ENCODE measurements at places on chromosomes 12 and 14.

DNA sequence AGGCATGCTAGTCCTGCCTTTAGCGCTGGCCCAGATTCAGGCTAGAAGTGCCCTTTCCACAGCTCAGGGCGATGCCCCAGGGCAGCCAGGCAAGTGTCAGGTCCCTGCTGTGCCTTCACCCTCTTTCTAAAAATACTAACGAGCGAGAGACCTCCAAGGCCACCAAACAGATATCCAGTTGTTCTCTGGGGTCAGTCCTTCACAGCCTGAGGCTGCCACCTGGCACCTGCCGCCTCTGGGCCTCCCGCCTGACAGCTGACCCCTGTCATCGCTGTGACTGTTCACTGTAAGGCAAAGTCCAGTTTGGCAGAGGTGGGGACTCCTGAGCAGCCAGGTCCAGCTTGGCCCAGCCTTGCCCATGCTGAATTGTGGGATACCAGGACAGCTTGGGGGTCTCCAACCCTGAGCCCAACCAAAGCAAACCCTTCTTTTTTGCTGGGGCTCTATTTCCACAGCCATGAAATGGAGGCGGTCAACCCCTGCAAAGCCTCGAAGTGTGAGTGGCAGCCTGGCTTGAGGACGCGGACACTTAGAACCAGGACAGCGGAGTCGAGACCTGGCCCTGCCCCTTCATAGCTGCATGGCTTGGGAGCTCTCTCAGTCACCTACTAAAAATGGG, 79.9 kb downstream of the NINJ2 start:
- DNase-seq, result no peak

GRCh38 chr12:1204581-1205121, 213.6 kb downstream of the ERC1 start:
- DNase-seq, result no peak

- DNase-seq, result no peak
These were observed at the start of gene PTPRB for GRCh38 chr12:70637303-70638085. Gene PTPRB (minus strand): TSS chr12:70637429. CDS start chr12:70637395, 34 bp downstream.

GRCh38 chr14:100620255-100621100, 33.3 kb upstream of the BEGAIN start:
- no peak for DNase-seq

DNA sequence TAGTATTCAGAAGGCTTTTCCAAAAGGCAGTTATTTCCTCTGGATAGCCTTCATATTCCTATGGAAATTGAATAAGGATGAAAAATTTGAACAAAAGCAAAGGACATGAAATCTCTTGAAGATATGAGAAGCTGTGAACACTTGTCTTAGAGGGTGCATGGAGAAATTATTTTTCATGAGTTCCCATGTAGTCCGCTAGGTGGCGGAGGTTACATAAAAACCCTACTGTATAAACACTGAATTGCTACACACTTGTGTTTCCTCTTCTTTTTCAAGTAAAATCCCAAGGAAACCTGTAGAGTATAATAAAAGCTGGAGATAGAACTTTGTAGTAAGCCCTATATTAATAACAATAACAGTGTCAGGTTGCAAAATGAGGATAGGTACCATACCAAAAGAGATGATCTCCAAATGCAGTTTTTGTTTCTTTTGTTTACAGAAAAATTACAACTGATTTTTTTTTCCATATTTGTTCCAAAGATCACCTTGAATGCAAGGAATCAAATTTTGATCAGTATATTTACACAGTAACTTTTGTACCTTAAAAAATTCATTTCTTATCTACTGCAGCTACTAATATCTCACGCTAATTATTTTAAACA, 37.8 kb upstream of the OR4E1 start:
- peak; percentile 3 for DNase-seq

- DNase-seq, result no peak
These were observed 5.1 kb downstream of the SDS start for GRCh38 chr12:113398346-113399290.

- no peak for DNase-seq
These were observed 331.4 kb downstream of the BCAT1 start for GRCh38 chr12:24617471-24617870.

- DNase-seq, result peak; percentile 89
These were observed 54.6 kb downstream of the NCOR2 start for GRCh38 chr12:124512667-124513296.

DNA sequence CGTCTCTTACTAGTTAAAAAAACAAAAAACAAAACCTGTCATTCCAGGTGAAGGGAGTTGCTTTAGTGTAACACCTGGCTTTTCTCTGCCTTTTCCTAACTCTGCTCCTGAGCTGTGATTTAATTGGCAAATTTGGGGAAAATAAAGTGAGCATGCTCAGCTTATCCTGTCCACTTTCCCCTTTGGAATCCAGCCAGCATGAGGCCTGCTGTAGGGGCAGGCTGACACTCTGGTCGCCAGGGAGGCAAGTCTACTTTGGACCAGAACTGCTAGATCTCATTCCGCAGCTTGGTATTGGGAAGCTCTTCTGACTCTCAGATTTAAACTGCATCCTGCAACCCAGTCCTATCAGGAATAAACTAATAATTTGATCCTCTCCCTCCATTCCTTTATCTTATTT, 30.1 kb downstream of the CDKN1B start:
- DNase-seq, result no peak

DNA sequence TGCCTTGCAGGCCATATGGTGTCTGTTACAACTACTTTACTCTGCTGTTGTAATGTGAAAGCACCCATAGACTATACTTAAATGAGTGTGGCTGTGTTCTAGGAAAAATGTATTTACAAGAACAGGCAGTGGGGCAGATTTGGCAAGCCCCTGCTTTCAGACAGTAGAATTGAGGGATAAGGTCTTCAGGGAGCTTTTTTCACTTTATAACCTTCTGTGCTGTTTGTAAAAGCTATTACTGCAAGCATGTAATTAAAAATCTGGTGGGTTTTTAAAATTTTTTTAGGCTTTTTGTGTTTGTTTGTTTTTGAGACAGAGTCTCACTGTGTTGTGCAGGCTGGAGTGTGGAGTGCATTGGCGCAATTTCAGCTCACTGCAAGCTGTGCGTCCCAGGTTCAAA, 73.9 kb downstream of the VEZT start:
- DNase-seq, result no peak

- peak; percentile 17 for DNase-seq
These were observed 10.2 kb downstream of the ARHGAP5 start for GRCh38 chr14:32087173-32087861.

DNA sequence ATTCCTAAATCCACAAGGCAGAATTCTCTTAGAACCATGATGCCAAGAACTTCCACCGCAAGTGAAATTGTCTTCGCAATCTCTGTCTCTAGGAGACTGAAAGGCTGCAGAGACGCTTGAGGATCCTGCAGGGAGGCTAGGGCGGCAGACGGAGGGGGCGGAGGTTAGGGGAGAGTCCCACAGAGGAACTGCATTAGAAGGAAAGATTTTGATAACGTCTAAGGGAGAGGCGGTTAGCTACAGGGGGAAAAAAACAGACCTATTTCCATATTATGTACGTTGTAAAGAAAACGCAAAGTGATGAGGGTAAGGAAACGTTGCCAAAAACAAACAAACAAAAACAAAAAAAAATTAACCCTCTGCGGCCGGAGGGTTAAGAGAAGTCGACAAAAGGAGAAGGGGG, 595 bp downstream of the KLHL28 start:
- DNase-seq, result no peak

DNA sequence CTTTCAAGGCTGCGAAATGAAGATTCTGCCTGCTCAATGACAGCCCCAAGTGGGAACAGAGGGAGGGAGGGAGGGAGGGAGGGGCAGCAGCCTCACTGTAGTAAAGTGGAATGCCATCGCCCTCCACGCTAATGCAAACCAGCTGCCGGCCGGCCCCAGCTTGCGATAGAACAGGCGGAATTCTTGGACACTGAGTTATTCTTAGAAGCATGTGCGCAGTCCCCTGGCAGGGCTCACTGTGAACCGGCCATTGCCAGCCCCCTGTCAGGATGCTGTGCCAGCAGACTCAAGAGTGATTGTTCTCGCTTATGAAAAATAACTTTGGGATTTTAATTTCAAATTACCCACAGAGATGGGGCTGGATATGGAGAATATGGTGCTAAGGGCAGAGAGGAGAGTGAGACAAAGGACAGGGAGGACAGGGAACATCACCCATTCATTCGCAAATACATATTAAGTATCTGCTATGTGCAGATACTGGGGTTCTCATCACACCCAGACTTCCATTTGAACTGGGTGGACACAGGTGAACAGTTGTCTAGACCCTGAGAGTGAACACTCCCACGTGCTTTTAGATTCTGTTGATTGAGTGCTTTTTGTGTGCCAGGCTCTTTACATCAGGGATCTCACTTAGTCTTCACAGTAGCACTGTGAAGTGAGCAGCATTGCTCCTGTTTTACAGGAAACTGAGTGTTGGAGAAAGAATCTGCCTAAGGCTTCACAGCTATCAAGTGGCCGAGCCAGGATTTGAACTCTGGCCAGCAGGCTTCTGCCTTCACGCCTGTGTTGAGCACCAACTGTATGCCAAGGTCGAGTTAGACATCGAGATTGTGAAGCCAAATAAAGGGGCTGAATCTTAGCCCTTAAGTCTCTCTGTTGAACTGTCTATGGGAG, 192.9 kb downstream of the C12orf75 start:
- DNase-seq, result peak; percentile 86

GRCh38 chr12:47799357-47799955, 20.2 kb downstream of the HDAC7 start:
- no peak for DNase-seq

DNA sequence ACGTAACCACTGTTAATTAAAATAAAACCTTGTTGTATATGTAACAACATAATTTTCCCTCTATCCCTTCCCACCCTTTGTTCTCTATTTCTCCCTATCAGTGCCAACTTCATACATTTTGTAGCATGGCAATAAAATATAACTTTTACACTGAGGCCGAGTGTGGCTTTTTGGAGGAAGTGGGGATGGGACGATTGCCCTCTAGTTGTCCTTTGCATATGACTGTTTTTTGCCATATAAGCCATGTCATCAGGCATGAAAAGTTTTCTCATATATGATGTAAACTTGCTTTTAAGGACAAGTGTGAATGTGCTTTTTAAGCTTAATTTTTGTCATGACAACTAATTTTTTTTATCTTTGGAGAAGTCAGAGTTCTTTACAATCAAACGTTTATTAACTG, 6.2 kb upstream of the CCT2 start:
- no peak for DNase-seq

DNA sequence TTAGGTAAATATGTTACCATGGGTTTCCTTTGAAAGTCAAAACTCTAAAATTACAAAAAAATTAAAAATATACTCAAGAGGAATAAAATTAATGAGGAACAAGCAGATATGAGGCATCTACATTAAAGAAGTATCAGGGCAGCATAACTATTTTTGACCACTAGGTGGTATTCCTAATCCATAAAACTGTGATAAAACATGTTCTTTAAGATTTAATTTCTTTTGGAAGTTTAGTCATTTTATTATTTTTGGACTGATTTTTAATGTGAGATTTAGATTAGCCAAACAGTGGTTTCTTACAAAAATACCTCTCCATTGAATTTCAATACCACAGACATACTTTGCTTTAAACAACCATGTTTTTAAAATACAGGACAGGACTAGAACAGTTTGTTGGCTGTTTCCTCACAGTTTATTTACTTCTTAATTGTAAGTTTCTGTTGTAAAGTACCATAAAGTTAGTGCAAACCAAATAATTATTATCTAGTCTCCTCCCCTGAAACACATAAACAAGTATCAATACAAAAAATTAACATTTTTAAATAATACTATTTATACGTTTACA, 49.8 kb downstream of the NTS start:
- peak; percentile 6 for DNase-seq

DNA sequence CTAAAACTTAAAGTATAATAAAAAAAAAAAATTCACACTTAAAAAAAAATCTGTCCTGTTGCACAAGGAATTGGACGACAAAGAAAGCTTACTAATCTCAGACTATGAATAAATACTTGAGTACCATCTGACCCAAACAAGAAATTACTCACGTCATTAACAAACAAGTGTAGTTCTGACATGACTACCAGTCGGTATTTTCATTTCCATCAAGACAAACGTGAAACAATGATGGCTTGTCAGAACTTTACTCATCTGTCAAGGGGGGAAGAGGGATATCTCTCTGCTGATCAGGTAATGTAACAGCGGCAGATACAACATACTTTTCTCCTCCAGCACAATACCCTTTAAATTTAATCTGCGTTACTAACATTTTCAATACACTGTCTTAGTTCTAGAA, 78.3 kb downstream of the CDK17 start:
- DNase-seq, result no peak

GRCh38 chr14:89613260-89614008, 196.4 kb upstream of the FOXN3 start:
- DNase-seq, result no peak

DNA sequence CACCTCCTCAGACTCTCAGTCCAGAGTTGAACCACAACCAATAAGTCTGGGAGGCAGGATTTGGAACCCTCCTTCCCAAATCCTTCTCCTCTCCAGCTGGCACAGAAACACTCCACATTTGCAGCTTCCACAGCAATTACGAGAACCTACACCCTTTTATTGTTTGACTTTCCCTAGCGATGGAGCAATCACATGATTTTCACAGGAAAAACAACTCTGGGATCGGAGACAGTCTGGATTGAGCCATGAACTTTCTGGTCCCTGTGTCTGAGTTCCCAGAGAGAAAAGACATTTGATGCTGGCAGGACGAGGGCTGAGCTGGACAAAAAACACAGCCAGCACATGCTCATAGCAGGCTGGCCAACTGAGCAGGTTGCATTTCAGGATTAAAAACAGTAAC, 49.0 kb upstream of the STON2 start:
- DNase-seq, result no peak

GRCh38 chr14:57583396-57583795, 89.7 kb upstream of the CCDC198 start:
- DNase-seq, result no peak

GRCh38 chr12:80192087-80192486, 92.8 kb downstream of the OTOGL start:
- DNase-seq, result no peak

DNA sequence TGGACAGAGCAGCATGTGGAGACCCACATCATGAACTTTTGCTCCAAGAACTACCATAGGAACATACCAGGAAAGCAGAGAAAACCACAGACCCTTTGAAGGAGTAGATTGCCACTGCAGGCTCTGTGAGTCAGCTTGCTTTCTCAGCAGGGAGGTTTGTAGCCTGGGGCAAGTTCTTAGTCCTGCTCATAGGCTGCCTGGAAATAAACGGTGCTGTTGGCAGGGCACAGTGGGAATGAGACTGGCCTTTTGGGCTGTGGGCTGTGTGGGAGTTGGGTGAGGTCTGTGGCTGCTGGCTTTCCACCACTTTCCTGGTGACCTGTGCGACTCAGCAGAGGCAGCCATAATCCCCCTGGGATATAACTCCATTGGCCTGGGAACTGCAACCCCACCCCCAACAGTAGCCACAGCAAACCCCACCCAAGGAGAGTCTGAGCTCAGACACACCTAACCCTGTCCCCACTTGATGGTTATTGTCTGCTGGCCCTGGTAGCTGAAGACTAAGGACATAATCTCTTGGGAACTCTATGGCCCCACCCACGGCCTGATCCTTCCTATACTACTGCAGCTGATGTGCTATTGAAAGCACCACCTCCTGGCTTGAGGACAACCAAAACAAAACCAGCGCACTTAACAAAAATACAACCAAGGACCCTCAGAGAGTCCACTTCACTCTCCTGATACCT, 192.1 kb upstream of the GARIN6 start:
- peak; percentile 81 for DNase-seq

- no peak for DNase-seq
These were observed 9.3 kb downstream of the PEBP1 start for GRCh38 chr12:118145113-118145797.

GRCh38 chr14:101004954-101005353, 101.4 kb upstream of the RTL1 start:
- peak; percentile 6 for DNase-seq
